ENCODE measurements at places on chromosomes 13 and 19.

DNA sequence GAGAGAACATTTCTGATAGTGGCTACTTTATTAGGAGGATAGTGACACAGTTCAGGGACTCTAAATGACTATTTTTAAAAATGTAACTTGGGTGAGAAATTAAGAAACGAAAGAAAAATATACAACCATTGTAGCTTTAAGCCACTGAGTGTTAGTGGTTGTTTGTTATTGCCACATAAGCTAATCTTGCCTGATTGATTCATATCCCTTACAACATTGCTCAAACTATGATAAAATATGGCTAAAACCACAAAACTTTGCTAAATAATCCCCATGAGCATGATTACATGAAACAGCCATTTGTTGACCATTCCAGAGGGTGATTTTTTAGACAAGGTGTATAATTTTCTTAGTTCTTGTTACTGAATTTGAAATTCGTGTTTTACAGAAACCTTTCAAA lies 343.4 kb downstream of the SLITRK5 start:
- DNase-seq: no peak

GRCh38 chr19:49859682-49860335 lies 7.6 kb downstream of the PNKP start:
- no peak for DNase-seq

- no peak for DNase-seq
Measured at GRCh38 chr19:1952635-1953034, 11.7 kb downstream of the CSNK1G2 start.

GRCh38 chr13:34030782-34031181 lies 212.8 kb downstream of the RFC3 start:
- DNase-seq: no peak

GRCh38 chr19:55498246-55498840 lies 10.1 kb downstream of the SSC5D start:
- no peak for DNase-seq

- no peak for DNase-seq
Measured at GRCh38 chr13:29160862-29161261, 340.7 kb downstream of the MTUS2 start.

DNA sequence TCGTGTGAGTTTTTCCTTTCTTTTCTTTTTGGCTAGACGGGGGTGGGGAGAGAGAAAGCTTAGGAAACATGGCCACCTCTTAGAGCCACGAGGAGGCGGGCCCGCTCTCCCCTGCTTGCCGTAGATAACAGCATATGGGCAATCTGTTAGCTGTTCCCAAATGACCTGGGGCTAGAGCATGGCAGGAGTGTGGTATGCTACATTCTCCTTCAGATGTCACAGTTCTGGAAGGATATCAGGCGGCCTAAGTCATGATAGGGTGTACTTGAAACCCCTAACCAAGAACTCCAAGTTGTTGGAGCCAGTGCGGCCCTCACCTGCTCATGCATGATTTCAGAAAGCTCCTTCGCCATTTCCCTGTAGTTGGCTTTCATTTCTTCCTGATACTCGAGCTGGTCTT lies 44.3 kb upstream of the SLC15A1 start:
- no peak for DNase-seq

DNA sequence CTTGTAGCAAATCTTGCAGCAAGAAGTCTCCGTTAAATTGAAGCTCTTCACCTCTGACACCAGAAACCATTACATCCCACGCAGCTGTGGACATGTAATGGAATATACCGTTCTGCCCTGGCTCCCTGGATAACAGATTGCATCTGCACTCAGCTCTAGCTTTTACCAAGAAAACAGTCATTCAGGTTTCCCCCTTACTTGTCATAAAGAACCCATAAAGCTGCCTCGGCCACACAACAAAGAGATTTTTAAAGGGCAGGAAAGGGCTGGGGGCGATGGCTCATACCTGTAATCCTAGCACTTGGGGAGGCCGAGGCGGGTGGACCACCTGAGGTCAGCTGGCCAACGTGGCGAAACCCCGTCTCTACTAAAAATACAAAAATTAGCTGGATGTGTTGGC lies 127.6 kb upstream of the RFC3 start:
- DNase-seq: no peak

- no peak for DNase-seq
Measured at GRCh38 chr13:59793107-59793506, 370.6 kb downstream of the DIAPH3 start.

DNA sequence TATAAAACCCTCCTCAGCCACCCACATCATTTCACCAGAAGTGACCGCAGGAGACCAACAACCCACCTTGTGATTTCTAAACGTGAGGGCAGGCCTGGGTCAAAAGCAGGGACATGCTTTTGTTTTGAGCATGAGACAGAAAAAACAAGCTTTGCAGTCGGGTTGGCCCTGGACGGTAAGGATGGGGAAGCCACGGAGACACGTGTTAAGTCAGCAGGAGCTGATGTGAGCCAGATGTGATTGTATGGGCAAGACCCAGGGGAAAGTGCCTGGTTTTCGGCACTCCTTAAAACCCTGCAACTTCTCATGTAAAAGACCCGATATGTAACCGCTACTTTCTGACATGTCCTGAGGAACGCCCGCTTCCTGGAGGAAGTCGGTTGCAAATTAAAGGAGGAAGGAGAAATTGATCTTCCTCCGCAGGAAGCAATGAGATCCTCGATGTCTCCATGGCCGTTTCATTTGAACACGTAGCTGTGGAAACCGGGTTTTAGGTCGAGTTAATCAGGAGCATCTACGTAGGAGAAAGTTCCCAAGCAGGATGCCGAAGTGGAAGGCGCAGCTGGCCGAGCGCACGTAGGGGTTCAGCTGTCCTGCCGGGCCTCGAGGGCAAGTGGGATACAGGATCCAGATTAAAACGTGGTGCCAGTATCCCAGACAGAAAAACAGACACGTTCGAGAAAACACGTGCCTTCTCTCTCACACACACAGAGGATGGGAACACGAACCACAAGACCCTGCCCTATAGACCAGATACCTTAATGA lies 40.5 kb upstream of the POMP start:
- no peak for DNase-seq

- DNase-seq: no peak
Measured at GRCh38 chr13:69545551-69545950, 562.1 kb upstream of the ATXN8OS start.

DNA sequence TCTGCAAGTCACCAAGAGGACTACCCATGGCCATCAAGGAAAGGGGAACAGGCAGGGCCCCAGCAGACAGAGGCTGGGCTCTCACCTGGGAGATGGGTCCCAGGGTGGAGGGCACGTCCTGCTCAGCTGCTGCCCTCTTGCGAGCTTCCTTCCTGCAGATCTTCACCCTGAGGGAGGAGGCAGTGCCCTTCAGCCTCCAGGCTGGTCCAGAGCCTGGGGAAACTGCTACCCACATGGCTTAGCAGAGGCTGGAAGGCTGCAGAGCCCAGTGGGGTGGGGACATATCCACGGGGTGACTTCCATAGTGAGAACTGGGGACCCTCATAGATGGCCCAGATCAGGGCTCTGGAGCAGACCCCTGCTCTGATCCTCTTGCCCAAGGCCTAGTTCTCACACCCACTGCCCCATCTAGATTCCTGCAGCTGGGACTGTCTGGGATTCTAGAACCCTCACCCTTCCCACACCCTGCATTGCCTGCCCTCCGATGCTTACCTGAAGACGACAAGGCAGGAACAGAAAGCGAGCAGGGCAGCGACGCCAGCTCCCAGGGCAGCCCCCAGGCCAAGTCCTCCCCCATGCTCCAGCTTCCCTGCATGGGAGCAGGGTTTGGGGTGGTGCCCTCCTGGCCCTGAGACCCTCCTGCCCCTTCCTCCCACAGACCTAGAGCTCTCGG lies 9.0 kb downstream of the SIGLEC11 start:
- no peak for DNase-seq

- DNase-seq: peak; percentile 46
Measured at GRCh38 chr19:17686592-17687024, 1.5 kb downstream of the UNC13A start.

DNA sequence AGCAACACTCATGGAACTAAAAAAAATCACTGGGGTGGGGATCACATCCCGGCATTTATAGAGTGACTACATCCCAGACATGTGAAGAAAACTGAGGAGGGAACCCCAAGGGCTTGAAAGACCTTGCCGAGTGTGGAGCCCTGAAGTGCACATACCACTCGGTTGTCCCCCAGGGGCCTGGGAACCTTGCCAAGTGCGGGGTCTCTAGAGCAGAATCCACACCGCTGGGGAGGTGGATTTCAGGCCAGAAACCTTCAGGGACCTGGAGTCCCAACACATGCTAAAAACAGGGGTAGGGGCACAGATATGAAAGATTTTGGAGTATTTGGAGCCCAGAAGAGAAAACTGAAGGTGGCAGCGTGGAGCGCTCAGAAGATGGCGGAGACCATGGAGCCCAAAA lies 35.2 kb downstream of the ERICH4 start:
- no peak for DNase-seq

- peak; percentile 39 for DNase-seq
Measured at GRCh38 chr19:57512845-57513244, 13.1 kb downstream of the ZNF773 start.

- peak; percentile 75 for DNase-seq
Measured at GRCh38 chr13:110881839-110882627, 32.8 kb downstream of the ANKRD10 start.

DNA sequence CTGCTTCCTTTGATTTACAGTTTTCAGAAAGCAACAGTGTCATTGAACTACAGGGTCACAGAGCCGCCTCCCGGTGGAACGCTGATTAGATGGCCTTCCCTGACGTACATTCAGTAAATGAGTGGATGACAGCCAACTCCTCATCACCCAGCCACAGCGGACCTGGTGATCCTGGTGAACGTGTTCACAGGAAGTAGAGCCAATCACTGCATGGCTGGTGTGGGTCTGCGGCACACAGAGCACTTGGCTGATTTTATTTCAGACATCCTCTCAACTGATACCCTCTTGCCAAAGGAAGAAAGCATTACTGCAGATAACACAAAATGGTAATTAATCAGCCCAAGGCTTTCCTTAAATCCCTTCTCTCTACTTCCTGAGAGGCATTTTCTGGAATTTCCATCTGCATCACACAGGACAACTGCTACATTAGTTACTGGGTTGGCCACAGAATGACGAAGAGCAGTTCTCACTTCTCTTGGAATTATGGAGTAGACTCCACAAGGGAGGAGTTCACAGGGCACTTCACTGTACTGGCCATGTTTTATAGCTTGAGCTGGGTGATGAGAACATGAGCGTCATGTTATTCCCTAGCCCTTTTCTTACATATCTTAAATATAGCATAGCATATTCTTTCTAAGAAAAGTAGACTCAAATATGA lies 84.0 kb upstream of the SLC7A1 start:
- DNase-seq: peak; percentile 57

GRCh38 chr19:35249146-35249847 lies 495 bp downstream of the LSR start:
- no peak for DNase-seq

GRCh38 chr13:43088093-43088511 lies 64.7 kb downstream of the DNAJC15 start:
- peak; percentile 53 for DNase-seq

DNA sequence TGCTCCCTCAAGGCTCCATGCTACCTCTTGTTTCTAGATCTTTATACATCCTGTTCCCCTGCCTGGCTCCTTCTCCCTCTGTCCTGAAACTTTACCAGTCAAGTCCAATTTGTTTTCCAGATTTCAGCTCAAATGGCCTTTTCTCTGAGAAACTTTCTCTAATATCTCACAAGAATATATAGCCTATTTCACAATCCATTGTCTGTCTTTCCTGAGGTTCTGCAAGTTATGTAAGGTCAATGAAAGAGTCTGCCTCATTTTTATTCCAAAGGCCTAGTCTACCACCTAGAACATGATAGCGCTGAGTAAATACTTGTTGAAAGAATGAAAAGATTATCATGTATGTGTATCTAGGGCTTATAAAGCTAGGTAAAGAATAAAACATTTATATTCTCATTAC lies 348.8 kb downstream of the SPRY2 start:
- DNase-seq: no peak

GRCh38 chr19:18484992-18485391 lies 36.9 kb downstream of the ELL start:
- DNase-seq: no peak

DNA sequence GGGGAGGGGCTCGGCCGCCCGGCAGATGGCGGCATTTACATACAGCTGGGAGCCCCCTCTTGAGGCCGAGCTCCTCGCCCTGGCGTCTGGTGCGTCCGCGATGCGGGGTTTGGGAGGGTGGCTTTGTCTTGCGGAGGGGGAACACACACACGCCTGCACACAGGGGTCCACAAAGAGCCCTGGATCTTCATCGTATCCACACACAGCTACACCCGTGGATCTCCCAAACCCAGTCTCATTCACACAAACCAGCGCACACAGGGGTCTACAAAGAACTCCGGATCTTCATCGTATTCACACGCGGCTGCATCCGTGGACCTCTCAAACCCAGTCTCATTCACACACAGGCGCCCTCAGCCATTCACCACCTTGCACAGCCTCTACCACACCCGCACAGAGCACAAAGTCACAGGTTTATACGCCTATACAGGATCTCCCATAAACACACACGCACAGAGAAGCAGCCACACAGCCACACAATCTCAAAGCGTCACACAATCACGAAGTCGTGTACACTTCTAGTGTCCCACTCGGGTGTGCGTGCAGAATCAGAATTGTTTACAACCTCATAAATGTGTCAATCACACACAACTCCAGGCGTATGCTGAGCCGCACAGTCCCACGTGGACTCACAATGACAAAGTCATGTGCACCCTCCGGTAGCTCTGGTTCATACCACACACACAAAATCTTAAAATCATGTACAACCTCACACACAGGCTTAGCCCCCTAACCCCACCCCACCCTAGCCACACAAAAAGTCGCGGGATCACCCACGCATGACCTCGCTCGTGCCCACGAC lies 550 bp upstream of the DLL3 start:
- DNase-seq: peak; percentile 59

GRCh38 chr13:32914686-32915085 lies 101.5 kb upstream of the KL start:
- no peak for DNase-seq

DNA sequence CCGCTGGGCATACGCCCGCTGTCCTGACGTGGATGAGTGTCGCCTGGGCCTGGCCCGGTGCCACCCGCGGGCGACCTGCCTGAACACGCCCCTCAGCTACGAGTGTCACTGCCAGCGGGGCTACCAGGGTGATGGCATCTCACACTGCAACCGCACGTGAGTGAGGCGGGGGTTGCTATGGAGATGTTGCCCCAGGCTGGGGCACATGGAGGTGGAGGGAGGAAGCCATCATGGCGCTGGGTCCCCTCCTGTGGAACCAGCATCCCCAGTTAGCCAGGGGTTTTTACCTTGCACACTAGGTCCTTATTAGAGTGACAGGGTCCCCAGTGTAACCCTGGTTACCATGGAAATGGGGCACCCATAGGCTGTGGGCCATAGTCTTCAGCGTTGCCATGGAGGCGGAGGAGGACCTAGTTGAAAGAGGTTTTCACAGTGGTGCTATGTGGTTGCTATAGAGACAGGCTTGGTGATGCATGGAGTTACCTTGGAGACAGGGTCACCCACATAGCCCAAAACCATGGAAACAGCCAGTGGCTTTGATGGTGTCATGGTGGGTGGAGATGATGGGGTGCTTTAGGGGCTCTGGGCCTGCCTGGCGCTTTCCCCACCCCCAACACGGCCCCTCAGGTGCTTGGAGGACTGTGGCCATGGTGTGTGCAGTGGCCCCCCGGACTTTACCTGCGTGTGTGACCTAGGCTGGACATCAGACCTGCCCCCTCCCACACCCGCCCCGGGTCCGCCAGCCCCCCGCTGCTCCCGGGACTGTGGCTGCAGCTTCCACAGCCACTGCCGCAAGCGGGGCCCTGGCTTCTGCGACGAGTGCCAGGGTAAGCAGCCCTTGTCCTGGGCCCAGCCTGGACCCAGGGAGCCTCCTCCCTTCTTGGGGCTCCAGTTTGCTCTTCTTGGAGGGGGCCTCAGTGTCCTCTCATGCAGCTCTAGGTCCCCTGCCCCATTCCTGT lies 27.1 kb downstream of the MEGF8 start:
- peak; percentile 6 for DNase-seq

Data from mesenchymal stem cell (in vitro differentiated cells and primary cell).